Hematopoietic multipotent progenitor cell treated with erythropoietin and hydrocortisone succinate and interleukin-3 and kit ligand, for 15 days (in vitro differentiated cells): ENCODE measurements at places on chromosomes 7 and 10.

GRCh38 chr7:106057962-106058927, 53.9 kb downstream of the SYPL1 start:
- no peak for DNase-seq

GRCh38 chr10:48623009-48623408, 18.1 kb upstream of the ARHGAP22 start:
- DNase-seq, result no peak

- DNase-seq, result no peak
Measured at GRCh38 chr7:18547509-18548187, 52.1 kb downstream of the HDAC9 start.

DNA sequence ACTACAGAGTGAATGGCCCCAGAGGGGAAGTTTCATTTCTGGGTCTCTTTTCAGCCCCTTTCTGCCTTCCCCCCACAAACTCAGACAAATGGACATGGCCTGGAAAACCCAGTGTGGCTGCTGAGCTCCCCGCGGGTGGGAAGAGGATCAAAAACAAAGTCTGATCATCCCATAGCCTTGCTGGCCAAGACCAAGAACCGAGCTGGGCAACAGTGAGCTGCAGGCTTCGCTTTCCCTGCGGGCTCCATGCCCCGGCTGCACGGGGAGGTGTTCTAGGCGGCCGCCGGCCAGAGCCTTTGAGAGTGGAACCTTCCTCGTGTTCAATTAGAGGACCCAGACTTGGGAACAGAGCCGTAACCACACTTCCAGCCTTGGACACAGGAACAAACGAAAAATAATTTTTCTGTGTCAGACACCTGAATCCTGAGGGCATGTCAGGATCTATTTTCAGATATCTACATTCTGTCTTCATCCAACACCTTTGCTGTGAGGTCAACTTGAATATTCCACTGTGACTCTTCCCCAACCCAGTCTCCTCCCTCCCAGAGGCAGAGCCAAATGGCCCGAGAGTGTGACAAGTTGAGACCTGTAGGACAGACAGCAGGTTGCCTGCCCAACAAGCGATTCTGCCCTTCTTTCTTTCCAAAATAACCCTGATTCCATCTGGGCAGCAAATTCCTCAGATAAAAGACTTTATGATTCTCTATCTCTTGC, 26.0 kb downstream of the WDR86 start:
- DNase-seq, result no peak

GRCh38 chr10:116815641-116816415, 33.5 kb upstream of the ENO4 start:
- DNase-seq, result no peak

- no peak for DNase-seq
Measured at GRCh38 chr7:36119005-36119706, 33.9 kb upstream of the EEPD1 start.

GRCh38 chr10:23980094-23980493, 228.8 kb upstream of the KIAA1217 start:
- DNase-seq, result no peak

DNA sequence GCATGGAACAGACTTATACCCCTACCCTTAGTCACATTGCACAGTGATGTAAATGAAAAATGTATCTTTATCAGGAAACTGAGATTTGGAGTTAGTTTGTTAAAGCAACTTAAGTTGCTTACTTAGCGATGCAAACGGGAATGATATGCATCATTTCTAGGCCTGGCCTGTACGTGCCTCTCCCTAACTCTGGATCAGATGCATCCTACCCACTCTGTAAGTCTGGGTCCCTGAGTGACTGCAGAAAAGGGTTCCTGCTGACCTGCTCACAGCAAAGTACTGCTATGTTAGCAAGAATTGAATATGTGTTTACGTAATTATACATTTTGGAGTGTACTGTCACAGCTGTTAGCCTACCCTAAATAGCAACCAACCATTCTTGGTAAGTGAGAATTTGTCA, 30.7 kb upstream of the PRTFDC1 start:
- no peak for DNase-seq

DNA sequence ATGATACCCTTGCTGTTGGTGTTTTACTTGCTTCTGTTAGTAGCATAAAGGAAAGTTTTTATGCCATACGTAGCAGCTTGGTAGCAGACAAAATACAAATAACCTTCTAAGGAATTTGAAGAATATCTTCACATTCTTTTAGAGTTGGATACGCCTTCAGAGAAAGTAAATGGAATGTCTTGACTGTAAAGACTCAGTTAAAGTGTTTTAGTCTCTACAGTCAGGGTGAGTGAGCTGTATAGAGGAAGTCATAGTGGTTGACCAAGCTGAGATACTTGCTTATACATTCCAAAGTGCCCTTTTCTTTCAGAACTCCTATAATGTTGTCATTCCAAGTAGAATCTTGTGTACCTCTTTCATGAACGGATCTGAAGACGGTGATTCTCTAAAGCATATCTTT, 37.7 kb downstream of the RABGEF1 start:
- DNase-seq, result no peak

DNA sequence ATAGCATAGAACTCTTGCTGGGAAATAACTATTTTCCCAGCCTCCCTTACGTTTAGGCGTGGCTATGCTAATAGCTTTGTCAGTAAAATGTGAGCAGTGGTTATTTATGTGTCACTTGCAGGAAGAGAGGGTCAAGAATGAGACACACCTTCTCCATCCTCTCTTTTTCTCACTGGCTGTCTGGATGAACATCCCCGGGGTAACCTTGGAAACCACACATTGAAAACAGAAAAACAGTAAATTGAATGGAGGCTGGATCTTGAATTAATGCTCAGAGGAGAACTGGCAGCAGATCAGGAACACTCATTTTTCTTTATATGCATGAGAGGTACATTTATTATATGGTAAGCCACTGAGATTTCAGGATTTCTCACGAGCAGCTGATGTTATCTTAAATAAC, 127.6 kb downstream of the DNAJB9 start:
- no peak for DNase-seq

DNA sequence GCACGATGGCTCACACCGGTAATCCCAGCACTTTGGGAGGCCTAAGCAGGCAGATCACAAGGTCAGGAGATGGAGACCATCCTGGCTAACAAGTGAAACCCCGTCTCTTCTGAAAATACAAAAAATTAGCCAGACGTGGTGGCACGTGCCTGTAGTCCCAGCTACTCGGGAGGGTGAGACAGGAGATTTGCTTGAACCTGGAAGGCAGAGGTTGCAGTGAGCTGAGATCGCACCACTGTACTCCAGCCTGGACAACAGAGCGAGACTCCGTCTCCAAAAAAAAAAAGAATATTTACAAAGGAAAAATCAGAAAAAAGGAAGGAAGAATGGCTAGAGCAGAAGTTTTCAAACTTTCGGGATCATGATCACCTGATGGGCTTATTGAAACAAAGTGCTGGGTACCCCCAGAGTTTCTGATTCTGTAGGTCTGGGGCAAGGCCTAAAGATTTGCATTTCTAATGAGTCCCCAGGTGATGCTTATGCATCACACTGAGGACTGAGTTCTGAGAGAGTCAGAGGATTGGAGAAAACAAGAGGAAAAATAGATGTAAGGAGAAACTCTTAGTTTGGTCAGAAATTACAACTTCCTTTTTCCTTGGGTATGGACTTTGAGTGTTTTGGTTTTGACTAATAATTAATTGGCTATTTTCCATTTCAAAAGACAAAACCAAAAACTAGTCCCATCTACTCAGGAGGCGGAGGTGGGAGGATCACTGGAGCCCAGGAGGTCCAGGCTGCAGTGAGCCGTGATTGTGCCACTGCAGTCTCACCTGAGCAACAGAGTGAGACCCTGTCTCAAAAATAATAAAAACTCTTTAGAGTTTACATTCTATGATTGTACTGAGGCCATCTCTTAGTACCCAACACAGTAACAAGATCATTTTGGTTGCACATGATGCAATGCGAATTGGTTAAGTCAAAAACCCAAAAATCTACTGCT, 14.4 kb downstream of the MARCHF5 start:
- no peak for DNase-seq

- no peak for DNase-seq
Measured at GRCh38 chr10:88230251-88230650, 352.9 kb downstream of the RNLS start.

DNA sequence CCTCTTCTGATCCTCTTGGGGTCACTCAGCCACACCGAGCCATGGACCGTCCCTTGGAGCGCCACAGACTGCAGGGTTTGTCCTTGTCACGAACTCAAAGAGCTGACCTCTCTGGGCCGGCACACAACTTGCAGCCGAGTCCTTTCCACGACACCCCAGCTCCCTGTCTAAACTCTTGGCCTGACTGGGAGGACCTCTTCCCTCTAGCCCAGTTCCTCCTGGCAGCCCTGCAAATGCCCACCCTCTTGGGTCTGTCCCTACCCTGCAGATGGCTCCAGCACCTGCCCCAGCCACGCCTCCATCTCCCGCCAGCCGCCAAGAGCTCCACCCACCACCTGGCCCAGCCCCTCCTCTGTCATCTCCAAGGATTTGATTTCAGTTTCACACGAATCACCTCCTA, 339.2 kb downstream of the DNAJB6 start:
- no peak for DNase-seq

DNA sequence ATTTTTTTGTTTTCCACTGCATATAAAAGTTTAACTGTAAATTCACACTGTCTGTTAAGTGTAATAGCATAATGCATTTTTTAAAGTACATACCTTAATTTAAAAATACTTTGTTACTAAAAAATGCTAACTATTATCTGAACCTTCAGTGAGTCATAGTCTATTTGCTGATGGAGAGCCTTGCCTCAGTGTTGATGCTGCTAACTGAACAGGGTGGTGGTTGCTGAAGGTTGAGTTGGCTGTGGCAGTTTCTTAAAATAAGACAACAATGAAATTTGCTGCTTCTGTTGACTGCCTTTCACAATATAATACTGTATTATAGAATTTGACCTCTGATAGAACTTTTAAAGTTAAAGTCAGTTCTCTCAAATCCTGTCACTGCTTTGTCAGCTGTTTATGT, 72.3 kb upstream of the GATAD1 start:
- no peak for DNase-seq

DNA sequence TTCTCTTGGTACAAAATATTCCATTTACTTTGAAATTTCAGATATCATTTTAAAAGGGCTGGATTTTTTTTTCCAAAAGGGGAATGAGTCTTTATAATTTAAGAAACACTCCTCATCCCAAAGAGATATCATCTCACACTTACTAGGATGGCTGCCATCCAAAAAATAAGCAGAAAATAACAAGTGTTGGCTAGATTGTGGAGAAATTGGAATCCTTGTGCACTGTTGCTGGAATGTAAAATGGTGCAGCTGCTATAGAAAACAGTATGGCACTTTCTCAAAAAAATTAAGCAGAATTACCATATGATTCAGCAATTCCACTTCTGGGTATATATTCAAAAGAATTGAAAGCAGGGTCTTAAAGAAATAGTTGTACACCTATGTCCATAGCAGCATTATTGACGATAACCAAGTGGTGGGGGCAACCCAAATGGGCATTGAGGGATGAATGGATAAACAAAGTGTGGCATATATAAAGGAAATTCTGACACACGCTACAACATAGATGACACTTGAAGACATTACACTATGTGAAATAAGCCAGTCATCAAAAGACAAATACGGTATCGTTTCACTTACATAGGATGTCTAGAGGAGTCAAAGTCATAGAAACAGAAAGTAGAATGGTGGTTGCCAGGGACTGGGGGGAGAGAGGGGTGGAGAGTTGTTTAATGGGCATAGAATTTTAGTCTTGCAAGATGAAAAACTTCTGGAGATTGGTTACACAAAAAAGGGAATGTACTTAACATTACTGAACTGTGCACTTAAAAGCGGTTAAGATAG, 53.8 kb downstream of the LSM5 start:
- DNase-seq, result no peak

DNA sequence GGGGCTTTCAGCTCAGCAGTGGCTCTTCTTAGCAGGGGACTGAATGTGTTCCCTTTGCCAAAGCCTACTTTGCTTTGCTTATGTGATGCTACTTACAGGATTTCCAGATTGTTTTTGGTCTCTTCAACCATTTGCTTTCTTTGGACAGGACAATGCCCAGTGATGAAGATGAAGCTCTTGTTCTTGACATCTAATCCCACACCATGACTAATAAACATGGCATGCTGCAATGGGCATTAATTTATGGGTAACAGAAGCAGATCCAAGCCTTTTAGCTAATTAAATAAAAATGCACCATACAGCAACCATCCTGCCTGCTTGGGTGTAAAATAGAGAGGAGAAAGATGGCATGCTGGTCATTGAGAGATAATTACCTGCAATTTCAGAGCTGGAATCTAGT, 175.5 kb upstream of the ITGB1 start:
- no peak for DNase-seq

DNA sequence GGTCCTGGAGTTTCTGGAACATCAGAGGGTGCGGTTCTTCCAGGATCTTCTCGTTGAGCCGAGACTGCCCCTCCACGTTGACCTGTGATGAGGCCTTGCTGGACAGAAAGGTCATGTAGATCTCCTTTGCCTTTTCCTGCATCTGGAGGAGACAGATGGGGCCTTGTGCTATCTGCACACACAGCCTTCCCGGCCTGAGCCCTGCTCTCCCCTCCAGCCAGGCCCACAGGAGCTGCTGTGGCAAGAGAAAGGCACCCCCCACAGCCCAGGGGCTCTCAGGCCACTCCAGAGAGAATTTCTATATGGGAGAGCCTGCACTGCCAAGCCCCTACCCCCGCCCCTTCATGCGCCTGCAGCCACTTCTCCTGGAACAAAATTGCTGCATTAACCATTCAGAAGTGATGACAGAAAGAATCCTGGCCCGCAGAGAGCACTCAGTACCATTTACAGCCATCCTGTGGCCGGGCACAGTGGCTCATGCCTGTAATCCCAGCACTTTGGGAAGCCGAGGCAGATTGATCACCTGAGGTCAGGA, 26.9 kb downstream of the RGS10 start:
- DNase-seq, result no peak

DNA sequence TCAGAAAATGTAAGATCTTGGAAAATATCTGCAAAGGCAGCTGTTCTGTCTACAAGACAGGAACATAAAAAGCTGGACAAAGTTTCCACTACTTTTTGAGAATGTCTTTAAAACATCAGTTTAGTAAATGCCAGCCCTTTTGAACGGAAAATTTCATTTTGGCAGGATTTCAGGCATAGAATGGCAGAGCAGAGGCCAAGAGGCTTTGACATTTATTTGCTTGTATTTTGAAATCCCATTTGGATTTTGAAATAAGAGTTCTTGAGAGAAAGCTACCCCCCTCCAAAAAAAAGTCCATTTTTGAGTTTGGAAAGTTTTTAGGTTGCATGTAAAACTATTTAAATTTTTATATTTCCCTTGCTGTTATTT, 3.1 kb upstream of the ETV1 start:
- no peak for DNase-seq

DNA sequence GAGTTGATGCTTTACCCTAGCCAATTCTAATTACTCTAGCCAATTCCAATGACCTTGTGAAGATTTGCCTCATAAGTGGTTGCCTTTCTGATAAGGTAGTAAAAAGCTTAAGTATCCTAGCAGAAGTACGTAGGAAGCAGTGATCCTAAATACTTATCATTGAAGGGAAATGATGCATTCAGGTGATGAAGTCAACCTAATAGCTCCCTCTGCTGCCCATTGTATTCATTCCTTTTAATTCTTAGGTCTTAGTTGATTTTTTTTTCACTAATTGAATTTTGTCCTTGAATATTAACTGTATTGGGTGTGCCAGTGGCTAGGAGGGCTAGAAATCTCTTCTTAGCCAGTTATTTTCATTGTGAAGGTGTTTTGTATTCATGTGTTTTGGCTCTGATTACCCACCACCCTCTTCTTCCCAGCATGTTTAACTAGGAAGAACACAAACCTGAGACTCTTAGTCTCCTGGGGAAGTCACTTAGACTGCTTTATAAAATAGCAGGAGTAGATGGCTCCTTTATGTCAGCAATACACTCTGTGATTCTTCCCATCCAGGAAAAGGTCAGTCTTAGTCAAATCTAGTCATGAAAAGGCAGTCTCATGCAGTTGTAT, 46.3 kb downstream of the PLEKHA8 start:
- DNase-seq, result peak; percentile 43

- no peak for DNase-seq
Measured at GRCh38 chr7:50552921-50553320, 12.3 kb downstream of the DDC start.
